CD8-positive, alpha-beta memory T cell (primary cell): ENCODE measurements at places on chromosomes 6 and 20. TPM values are rescaled to one million over a fixed set of nuclear protein-coding genes. Genes with fewer than 3 reads are reported as not detected.

DNA sequence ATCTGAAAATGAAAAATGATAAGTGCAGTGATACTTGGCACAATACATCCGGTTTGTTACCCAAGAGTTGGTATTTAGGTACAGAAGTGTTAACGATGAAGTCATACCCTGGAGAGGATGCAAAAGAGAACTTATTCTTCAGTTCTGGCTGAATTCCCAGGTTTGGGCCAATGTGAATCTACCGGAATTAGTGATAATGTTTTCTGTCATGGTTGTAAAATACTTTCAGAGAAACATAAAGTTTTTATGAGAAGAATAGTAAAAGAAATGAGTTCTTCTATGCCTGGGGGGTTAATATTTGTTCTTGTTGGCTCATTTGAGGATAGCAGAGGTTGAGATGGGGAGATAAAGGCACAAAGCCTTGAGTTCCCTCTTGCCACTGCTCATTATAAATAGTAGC is 509.9 kb upstream of the POU3F2 start:
- DNase-seq: no peak

DNA sequence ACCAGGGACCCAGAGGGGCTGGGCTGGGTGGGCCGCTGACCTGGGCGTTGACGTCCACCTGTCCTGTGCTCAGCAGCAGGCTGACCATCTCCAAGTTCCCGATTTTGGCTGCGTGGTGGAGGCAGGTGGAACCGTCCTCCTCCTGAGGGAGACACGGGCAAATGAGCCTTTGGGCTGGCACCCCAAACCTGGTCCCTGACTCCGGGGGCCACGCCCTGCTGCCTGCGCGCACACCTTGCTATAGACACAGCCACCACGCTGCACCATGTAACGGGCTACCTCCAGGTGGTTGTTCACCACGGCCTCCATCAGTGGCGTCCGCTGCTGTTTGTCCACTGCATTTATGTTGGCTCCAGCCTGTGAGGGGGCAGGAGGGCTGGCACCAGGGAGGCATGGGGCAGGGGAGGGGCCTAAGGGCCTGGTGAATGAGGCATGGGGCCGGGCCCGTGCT is 7.8 kb upstream of the SLC44A4 start:
- DNase-seq: no peak

DNA sequence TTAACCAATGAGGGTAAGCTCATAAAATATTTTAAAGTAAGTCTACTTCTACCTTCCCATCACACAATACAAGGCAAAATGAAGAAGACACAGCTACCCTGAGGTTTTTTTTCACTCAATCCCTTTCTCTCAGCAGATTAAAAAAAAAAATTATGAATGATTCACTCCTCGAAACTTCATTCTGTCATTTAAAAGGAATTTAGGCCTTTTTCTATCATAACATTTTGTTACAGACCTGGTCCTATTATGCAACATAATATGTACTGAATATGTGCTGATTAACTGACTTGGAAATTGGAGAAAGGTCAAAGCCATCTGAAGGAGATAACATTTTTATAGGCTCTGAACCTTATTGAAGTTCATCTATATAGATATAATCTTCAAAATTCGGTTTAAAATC is 45.5 kb downstream of the PRL start:
- DNase-seq: no peak

DNA sequence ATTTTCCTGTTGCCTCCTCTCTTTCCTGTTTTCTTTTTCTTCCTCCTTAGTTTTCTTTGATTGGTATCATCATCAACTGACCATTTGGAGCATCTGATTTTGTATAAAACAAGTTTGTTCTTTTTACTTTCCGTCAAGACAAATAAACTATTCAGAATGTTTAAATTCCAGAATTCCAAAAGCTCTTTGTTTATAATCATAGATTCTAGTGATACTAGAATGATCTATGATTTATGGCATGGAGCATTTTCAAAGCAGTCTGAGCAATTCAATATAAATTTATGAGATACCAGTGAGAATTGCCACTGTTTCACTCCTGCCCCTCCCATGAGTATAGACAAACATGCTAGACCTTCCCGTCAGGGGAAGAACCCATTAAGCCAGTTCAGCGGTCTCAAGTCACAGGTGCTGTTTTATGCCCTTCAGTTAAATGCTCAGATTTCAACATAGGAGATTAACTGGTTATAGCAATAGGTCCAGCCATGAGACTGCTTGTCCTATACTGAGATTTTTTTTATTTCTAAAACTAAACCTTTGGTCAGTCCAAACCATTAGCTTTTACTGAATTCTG is 60.7 kb downstream of the GRIK2 start:
- no peak for DNase-seq

- DNase-seq: no peak
These were observed 339.4 kb downstream of the PLCB1 start for GRCh38 chr20:8471465-8471864.

DNA sequence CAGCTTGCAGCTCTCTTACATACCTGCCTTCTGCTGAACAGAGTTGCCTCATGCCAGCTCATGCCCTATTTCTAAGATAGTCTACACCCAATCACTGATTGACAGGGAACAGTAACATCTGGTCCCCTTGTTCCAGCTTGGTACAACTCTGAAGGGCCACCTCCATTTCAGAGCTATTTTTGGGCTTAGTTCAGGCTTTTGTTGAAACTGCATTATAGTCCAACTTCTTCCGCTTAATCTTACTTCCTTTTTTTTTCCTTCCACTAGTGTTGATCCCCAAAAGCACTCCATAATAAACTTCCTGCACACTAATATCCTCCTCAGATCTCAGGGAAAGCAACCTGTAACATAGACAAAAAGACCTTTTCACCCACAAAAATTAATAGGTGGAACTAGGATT is 65.7 kb upstream of the TNFRSF21 start:
- DNase-seq: no peak

GRCh38 chr20:60803335-60804055 is 448.6 kb upstream of the CDH4 start:
- no peak for DNase-seq

DNA sequence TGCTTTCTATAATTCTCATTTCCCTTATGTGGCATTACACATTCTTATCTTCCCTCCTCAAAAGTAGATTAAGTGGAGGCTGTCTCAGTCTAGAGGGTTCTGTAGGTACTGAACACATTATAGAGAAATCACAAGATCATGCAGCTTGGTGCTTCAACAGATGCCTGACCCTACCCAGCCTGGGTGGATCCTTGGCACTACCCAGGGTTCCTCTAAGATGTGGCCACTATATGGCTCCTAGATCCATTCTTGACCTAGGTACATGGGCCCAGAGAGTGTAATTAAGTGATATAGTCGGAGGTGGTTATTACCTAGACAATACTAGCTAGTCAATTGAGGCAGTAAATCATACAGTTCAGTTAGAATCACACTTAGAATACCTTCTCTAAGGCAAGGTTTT is 213.9 kb downstream of the AKAP7 start:
- no peak for DNase-seq

GRCh38 chr6:142764311-142764710 is 180.7 kb downstream of the HIVEP2 start:
- DNase-seq: no peak

DNA sequence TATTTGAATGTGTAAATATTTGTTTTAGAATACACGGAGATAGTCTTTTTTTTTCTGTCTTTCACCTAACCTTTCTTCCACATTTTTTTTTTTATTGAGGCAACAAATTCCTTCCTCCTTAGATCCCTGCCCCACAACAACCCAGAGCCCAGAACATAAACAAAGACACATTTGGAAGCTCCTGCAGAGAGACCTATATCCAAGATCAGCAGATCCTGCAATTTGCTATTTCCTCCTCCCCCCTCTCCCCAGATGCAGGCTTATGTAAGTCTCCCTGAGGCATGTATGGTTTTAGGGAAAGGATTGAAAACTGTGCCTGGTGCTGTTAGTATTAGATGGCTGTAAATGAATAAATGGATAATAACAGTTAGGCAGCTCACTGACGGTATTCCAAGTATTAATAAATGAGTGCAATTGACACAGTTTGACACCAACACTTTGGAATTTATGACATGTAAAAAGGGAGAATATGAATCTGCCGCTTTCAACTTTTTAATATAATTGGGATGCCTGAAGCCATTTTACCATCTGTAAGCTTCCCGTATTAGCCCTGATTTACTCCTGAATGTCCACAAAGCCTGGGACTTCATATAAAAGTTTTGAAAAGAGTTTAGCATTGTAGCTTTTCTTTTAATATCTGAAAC is 608.3 kb upstream of the CITED2 start:
- no peak for DNase-seq

GRCh38 chr6:148612043-148612442 is 134.8 kb upstream of the UST start:
- DNase-seq: no peak

DNA sequence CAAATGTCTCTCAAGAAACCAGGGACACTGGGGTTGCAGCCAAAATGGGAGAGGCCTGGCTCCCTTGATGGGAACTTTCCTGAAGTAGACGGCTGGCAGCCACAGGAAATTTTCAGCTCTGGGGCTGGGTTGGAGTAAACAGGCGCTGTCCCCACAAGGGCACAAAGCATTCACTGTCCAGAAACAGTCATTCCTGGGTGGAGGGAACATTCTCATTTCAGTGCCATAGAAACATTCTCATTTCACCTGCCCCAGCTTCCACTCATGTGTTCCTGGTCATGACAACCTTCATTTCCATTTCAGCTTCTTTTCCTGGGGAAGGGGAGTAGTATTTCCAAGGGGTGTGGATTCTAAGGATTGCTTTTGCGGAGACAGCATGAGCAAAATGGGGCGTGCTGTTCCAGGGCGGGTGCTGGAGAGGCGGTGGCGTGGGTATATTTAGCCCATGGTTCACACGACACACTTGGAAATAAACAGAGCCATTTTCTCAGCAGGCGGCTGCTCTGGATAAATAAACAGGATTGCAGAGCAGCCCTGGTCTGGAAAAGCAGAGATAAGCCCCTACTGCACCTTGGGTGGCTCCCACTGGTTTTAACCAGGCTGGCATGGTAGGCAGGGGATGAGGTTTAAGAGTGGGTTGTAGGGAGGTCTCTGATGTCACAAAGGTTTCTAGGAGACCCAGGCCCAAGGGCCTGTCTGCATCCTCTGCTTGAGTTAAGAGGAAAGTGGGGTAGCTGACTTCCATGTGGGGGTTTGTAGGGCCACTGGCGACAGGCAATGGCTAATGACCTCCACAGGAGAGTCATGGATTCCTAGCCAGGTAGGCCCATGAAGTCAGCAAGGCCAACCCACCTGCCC is 32.9 kb downstream of the COX4I2 start:
- no peak for DNase-seq

GRCh38 chr6:135165031-135165430 is 16.1 kb upstream of the MYB start:
- no peak for DNase-seq

DNA sequence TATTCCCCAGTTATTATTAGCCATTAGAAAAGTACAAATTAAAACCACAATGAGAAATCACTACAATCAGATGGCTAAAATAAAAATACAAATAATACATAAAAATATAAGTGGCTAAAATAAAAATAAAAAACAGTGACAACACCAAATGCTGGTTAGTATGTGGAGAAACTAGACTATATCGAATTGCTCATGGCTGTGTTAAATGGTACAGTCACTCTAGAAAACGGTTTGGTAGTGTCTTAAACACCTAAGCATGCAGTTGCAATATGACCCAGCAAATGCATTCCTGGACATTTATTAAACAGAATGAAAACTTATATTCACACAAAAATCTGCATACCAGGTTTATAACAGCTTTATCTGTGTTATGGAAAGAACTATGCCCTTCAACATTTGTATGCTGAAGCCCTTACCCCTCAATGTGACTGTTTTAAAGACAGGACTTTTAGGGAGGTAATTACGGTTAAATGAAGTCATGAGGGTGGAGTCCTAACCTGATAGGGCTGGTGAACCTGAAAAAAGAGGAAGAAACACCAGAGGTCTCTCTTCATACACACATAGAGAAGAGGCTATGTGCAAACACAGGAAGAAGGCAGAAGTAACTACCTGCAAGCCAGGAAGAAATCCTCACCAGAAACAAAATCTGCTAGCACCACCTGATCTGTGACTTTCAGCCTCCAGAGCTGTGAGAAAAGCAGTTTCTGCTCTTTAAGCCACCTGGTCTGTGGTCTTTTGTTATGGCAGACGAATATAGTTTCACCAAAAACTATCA is 84.9 kb downstream of the ASCC3 start:
- DNase-seq: no peak

- DNase-seq: no peak
These were observed 47.7 kb upstream of the SMOC2 start for GRCh38 chr6:168393126-168393870.

GRCh38 chr6:45786355-45786781 is 229.3 kb downstream of the CLIC5 start:
- DNase-seq: no peak

DNA sequence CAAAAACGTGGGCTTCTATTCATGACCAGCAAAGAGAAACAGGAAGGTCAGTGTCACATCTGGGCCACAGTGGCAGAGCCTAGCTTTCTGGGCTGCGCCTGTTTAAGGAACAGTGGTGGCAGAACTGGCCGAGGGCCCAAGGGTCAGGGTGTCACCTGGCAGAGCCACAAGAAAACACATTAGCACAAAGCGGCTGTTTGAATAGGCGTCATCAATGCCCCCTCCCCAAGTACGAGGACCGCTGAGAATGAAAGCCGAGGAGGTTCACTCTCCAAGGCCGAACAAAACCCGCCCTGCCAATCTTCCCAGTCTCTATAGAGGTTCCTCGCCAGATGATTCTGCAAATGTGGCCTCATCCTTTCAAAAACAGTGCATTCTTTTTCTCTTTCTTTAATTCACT is 125.2 kb upstream of the TRAF3IP2 start:
- no peak for DNase-seq

DNA sequence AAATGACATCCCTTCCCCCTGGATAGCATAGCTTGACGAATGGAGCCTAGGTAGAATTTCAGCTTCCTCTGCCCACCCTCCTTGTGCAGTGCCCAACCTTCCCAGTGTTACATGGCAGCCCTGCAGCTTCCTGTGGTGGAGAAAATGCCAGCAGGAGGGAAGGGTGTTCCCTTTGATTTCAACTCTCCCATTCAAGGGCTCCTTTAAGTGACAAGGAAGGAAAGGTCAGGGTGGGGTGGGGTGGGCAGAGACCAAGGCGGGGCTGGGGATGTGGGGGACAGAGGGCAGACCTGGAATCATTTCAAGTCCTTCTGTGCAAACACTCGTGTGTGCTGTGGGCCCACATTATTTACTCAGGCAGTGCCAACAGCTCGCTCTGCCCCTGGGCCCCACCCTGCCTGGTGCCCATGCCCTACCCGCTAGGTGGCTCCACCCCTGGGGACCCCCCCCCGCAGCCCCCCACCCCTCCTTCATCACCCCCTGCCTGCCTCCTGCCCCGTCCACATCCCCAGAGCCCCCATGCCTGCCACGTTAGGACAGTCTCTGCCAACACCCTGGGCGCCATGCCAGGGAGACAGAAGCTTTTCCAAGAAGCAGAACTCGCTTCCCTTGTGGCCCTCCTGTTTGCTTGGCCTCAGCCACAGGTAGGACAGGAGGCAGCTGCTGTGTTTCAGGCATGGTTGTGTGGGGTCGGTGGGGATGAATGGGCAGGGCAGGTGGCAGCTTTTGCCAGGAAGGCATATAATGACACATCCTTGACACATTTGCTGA is 9.4 kb downstream of the SPDEF start:
- no peak for DNase-seq

GRCh38 chr6:30759575-30760239 is 15.4 kb upstream of the IER3 start:
- DNase-seq: no peak

GRCh38 chr6:4358414-4359107 is 223.2 kb upstream of the ECI2 start:
- DNase-seq: no peak

PGC gene
- polyA plus RNA-seq: not detected

FERMT1 gene
- polyA plus RNA-seq: not detected

SLC17A2 gene
- polyA plus RNA-seq: not detected

IL20RA gene
- polyA plus RNA-seq: not detected

GGTLC1 gene
- not detected for polyA plus RNA-seq

RAET1L gene
- not detected for polyA plus RNA-seq
